EH (cell line): ENCODE measurements at places on chromosomes 12 and 14.

- DNase-seq: peak; percentile 85
Measured at GRCh38 chr14:100677554-100678468, 48.9 kb upstream of the DLK1 start.

- DNase-seq: no peak
Measured at GRCh38 chr14:95903616-95904107, 27.0 kb downstream of the TUNAR start.

GRCh38 chr14:59428581-59429012 lies 36.6 kb downstream of the GPR135 start:
- no peak for DNase-seq

DNA sequence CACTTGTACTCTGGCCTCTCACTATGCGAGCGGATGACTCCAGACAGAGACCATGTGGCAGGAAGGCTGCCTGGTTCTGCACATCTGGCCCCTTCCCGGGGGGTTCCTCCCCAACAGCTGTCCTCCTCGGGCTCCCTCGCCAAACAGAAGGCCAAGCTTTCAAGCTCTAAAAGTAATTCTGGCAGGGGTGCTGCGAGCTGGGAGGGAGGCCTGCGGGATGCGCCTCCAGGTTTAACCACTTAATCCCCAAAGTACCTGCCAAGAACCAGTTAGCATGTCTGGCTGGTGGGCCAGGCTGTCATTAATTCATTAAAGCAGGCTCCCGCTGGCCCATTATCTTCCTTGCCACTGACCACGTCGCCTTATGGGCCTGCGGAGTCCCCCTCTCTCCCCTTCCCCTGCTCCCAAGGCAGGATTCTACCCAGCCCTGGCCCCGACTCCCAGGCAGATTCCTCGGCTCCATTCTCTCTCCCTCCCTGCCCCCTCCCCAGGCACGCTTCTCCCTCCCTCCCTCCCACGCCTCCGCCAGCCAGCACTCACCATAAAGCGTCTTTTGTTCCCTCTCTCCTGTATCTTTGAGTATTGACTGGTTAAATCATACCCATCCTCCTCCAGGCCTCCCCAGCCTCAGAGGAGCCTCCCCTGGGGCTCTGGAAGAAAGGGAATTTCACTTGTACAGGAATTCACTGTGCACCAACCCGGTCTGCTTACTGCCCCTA lies 4.9 kb downstream of the HRK start:
- no peak for DNase-seq

DNA sequence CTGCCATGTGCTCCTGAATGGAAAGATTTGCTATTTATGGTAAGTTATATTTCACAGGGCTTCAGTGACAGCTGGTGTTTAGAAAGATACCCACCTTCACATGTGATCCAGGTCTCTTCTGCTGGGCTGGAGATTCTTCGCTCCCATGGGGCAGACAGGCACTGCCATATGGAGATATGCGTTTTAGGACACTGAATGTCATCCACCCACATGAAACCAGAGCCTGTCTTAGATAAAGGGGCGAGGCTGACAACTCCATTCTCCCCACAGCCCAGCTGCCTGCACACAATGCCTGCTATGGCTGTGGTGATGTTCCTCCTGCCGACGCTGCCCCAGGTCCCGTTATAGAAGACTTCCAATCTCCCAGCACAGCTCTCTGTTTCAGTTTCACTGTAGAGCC lies 69.4 kb downstream of the ACSM4 start:
- DNase-seq: no peak

GRCh38 chr14:68210729-68211299 lies 391.2 kb downstream of the RAD51B start:
- DNase-seq: peak; percentile 98

- no peak for DNase-seq
Measured at GRCh38 chr14:68262567-68262966, 443.0 kb downstream of the RAD51B start.

GRCh38 chr12:20089077-20089476 lies 279.3 kb upstream of the PDE3A start:
- no peak for DNase-seq

DNA sequence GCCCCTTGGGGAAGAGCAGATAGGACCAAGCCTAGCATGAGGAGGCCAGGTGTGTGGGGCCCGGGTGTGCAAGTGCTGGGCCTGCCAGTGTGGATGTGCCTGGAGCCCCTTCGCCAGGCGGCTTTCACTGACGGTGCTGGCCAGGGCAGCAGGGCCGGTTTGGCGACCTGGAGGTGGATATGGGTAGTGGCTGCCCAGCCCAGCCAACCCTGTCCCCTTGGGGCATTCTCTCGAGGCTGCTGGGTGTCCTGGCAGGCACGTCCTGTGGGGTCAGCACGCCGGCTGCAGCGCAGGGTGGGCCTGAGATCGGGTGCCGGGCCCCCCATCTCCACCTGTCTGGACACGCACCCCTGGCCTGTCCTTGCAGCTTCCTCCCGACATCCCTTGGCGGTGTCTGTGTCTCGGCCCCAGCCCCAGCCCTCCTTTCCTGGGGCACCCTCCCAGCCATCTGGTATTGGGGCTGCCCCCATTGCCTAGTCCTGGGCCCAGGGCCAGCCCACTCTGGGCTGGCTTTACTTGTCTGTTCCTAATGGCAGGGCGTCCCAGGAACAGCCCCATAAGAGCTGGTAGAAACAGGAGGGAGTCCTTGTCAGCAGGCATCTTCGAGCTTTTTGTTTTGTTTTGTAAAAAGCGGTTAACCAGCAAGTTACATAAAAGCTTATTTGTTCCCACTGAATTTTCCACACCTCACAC lies 7.2 kb upstream of the CRIP2 start:
- DNase-seq: no peak

DNA sequence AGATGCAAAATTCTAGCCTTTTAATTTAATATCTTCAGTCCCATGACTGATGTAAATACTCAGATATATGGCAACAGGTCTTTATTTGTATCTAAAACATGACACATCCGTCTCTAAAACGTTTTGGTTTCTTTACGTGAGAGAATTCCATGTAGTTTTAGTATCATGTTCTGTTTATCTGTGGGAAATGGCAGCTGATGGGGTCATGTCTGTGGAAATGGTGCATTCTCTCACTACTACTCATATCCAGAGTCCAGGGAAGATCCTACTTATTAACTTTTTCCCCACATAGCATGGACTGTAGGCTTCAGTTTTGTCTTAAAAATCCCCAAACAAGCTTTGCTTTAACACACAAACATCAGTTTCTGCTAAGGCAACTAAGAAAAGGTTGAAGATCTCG lies 53.8 kb downstream of the SPTLC2 start:
- DNase-seq: peak; percentile 96

- DNase-seq: peak; percentile 91
Measured at GRCh38 chr14:64504310-64504896, at the start of gene ZBTB1. TSS of gene ZBTB1 (plus strand) at chr14:64504770. CDS start at chr14:64521505, 16,735 bp downstream.

GRCh38 chr14:34785223-34786006 lies 71.0 kb upstream of the CFL2 start:
- no peak for DNase-seq

- no peak for DNase-seq
Measured at GRCh38 chr14:78401866-78402265, 231.7 kb downstream of the NRXN3 start.

DNA sequence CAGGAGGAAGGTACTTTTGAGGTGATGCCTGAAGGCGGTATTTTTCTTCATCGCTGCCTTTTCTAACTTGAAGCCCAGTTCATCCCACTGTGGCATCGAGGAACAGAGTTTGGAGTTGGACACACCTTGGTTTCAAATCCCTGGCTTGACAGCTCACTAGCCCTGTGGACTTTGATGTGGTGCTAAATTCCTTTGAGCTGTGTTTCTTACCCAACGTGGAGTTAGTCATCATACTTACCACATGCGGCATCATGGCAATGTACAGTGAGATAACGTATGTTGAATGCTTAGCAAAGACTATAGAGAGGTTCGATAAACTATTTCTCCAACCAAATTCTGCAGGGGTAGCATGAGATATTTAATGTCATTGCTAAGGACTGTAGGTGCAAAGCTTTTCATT lies 3.4 kb downstream of the PLEKHG3 start:
- peak; percentile 69 for DNase-seq

DNA sequence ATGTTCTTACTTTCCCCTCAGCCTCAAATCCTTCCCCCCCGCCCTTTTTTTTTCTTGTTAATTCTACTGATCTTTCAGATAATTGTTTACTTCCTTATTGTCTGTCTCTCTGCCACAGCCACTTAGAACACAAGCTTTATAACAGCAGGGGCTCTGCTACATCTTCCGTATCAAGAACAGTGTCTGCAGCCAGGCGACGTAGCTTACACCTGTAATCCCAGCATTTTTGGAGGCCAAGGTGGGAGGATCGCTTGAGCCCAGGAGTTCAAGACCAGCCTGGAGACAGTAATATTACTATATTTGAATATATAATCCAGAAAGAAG lies 5.4 kb downstream of the SOS2 start:
- no peak for DNase-seq

DNA sequence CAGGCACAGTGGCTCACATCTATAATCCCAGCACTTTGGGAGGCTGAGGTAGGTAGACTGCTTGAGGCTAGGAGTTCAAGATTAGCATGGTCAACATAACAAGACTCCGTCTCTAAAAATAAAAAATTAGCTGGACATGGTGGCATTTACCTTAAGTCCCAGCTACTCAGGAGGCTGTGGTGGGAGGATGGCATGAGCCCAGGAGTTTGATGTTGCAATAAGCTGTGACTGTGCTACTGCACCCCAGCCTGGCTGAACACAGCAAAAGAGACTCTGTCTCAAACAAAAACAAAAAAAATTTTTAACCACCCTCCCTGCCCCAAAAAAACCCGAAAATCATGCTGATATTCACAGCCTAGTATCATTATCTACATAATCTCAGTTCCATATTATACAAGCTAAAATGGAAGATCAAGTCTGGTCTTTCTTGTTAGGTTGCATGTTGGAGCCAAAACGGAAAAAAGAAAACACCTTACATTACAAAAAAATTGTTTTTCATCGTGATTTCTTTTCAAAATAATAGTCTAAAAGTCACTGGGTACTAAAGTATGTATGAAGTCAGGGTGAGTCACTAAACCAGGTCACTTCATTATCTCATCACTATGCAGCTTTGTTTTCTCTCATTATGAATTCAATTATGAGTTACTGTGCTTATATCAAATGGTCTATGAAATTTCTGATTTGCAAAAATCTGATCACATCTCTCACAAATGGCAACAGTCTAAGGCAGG lies 13.8 kb downstream of the GXYLT1 start:
- DNase-seq: peak; percentile 63

DNA sequence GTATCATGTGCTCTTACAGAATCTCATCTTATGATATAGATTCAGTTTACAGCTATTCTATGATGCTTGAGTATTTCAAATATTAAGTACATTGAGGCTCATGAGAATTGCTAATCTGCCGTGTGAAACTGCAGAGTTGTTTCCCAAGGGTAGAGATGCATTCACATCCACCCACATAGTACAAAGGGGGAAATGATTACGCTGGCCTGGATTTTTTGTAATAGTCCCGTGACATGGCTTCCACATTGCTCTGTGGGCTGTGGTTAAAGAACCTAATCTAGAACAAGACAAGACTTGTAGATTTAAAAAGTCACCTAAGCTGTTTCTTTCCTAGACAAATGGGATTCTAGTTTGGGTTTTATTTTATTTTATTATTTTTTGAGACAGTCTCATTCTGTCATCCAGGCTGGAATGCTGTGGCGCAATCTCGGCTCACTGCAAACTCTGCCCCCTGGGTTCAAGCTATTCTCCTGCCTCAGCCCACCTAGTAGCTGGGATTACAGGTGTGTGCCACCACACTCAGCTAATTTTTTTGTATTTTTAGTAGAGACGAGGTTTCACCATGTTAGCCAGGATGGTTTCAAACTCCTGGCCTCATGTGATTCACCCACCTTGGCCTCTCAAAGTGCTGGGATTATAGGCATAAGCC lies 13.0 kb upstream of the RIOX1 start:
- DNase-seq: no peak

DNA sequence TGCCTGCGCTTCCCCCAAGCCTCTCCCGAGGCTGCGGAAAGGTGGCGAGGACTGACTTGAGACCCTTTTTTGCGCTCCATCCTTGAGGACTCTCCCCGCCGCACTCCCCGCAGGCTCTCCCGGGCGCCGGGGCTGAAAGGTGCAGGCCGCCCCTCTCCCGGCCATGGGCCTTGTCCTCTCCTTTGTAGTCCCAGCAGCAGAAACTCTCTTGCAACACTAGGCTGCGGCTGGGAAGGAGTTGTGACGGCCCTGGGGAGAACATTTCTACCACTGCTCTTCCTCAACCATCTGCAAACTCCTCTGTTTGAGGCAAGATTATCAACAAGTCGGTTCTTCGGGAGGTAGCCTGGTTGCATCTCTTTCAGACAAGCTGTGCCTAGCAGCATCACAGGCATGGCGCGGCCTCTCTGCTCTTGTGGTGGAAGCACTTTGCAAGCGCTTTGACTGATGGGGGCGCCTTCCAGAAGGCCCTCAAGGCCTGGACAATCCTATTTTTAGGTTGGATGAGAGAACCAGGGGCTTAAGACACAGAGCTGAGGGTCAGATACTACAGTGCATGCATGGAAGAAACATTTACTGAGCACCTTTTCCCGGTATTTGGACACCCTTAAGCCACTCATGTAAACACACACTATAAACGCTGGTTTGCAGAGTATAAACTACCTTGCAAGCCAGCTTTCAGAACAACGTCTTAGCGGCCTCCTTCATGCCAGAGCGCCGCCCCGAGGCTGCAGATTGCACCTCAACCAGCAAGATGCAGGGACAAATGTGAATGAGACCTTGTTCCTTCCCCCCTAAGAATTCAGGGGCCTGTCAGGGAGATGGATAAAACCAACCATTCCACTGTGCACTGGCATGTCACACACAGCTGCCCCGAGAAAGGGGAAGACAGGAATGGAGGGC lies 1.2 kb upstream of the PRIMA1 start:
- DNase-seq: no peak

DNA sequence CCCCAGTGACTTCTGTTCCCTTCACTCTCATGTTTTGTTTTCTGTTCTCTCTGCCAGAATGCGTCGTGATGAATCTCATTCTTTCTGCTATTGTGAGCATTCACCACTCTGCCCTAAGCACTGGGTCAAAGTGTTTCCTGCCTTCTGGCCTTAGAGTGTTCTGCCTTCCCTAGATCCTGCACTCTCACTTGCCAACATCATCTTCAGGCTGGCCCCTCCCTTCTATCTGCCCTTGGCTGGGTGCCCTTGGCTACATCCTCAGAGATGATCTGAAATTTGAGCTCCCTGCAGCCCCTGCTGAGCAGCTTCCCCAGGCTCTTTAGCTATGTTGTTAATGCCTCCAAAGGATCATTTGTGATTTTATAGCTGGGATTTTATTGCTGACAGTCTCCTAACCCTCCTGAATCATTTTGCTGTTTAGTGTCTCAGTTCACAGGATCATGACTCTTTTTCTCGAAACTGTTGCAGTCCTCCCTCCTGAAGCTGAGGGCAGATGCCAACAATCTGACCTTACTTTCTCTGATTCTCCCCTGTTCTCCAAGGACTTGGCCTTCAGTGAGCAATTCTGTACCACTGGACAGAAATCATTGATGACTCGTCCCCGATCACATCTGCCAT lies 4.5 kb downstream of the DHRS2 start:
- peak; percentile 91 for DNase-seq

DNA sequence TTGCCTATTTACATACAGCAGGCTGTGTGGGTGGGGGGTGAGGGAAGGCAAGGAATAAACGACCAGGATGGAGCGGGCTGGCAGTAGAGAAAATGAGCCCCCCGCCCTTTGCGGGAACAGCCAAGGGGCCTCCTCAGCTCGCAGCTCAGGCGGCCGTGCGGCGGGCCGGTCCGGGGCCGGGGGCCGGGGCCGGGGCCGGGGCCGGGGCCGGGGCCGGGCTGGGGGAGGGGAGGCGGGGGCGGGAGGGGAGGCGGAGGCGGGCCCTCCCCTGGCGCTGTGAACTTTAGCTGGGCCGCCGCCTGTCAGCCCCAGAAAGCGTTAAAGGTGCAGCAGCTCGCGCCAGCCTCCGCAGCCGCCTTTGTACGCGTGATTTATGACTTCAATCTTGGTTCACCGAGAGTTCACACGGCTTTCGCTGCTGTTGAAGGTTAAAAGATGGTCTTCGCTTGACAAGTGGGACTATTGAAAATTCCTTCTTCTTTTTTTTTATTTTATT lies 28.8 kb downstream of the HOXC4 start:
- no peak for DNase-seq
